ENCODE measurements at places on chromosomes 3 and 15.

DNA sequence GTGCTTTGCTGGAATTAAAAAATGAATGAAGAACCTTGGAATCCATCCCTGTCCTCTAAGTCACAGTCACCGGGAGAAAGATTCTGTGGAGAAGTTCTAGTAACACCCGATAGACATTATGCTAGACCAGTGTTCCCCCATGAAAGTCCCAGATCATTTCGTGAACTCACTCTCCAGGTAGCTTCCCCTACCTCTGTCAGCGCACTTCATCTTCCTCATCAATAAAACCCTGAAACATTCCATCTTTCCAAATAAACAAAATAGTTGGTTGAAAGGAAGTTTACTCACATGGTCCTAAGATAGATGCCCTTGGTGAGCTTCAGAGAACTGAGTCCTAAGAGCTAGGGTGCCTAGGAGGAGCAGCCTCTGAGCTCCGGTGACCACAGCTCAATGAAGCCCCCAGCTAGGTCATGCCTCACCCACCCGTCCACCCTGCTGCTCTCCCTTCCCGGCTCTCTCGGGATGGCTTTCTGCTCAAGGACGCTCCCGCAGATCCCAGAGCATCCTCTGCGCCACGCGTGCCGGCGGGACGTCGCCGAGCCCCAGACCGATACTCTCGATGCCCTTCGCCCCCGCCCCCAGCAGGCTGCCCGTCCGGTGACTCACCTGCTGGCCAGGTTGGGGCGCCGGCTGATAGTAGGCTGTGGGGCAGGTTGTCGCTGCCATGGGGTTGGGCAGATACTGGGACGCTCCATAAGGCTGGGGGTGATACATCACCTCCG, 776 bp downstream of the VGLL3 start:
- no peak for DNase-seq

DNA sequence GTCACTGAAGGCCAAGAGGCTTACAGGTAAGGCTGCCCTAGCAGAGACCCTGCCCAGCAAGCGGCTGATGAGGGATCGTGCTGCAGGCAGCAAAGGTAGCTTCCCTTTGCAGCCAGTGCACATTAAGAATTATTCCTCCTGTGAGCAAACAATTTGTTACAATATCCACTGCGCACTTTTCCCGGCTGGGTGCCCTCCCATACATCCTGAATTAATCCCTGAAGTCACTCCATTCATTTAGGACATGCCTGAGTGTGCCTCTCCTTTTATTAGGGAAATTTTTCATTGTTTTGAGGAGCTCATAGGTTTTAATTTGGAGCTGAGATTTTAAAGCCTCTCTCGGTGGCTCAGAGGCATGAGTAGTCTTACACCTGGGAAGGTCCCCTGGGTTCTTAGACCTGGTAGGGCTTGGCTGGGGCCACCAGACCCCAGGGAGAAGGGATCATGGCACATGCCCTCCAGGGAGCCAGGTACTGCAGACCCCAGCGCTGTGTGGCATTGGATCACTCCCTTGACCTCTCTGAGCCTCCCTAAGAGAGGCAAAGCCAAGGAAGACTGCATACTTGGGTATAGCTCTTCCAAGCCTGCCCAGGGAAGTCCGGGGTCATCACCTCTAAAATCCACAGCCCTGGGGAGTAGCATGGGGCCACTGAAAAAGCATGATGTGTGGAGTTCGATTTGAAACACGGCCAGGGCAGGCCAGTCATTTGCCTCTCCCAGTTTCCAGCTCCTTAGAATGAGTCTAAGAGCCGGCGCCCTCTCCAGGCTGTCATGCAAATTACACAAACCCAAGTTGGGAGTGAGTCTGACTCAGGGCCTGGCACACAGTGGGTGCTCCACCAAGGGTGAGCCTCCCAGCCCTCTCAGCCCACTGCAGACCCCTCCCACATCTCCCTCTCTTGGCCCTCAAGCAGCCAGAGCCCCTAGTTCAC, 151.9 kb upstream of the LINGO1 start:
- no peak for DNase-seq

DNA sequence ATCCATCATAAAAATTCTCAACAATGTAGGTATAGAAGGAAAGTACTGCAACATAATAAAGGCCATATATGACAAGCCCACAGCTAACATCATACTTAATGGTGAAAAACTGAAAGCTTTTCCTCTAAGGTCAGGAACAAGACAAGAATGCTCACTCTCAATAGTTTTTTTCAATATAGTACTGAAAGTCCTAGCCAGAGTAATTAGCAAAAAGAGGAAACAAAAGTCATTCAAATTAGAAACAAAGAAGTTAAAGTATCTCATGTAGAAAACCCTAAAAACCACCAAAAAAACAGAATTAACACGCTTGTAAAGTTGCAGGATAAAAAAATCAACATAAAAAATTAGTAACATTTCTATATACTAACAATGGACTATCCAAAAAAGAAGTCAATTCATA, 61.8 kb downstream of the MYH15 start:
- DNase-seq: no peak

DNA sequence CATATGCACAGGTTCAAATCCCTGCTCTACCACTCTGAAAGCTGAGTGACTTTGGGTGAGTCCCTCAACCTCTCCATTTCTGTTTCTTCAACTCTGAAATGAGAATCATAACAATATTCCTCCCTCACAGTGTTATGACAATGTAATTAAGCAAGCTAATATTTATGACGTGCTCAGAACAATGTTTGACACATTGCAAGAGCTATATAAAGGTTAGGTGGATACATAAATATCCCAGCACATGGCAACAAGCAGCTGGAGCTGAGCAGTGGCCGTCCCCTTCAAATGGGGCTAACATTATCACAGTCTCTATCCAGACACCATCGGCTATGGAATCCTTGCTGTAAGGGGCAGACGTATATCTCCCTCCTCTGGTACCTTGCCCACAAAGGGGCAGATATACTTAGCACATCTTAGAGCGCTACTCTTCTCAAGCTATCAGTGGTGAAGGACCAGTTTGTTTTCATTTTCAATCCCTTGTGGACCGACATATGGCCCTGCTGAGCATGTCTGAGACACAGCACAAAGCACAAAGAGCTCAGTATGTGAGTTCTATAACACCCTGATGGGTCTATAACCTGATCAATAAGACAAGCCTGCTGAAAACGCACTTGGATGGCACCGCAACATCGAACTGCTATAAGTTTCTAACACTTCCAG, 80.9 kb downstream of the PRICKLE2 start:
- DNase-seq: no peak

- DNase-seq: no peak
These were observed 108.2 kb upstream of the CHRM5 start for GRCh38 chr15:33859992-33860545.

DNA sequence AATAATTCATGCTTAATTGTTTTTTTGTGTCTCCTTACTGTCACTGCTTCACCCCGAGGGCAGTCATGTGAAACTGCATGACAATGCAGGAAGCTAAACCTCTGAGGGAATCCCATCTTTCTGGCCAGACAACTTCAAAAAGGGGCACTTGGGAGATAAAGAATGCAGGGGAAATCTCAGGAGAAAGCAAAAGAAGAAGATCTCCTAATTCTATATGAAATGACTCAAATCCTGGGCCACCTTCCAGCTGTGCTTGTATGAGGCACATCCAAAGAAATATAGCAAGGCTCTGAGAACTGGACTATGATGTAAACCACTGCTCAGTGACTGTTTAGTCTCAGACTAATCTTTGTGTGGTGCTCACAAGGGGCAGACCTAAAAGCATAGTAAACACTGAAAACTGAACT, 22.6 kb upstream of the UMPS start:
- DNase-seq: no peak

DNA sequence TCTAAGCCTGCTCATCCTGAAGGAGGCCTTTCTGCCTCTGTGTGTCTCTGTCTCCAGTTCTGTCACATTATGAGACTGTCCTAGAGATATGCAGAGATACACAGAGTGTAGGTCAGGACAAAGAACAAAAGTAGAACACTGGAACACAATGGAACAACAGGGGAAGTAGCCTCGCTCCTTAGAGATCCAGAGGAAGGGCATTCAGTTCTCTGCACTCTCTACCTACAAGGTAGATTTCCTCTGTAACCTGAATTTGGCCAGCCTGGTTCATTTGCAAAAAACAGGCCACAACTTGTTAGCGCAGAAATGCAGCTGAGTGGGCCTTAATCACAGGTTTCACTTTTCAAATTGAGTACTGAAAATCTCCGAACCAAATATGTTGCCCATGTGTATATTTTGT, 19.4 kb downstream of the NEK10 start:
- no peak for DNase-seq

DNA sequence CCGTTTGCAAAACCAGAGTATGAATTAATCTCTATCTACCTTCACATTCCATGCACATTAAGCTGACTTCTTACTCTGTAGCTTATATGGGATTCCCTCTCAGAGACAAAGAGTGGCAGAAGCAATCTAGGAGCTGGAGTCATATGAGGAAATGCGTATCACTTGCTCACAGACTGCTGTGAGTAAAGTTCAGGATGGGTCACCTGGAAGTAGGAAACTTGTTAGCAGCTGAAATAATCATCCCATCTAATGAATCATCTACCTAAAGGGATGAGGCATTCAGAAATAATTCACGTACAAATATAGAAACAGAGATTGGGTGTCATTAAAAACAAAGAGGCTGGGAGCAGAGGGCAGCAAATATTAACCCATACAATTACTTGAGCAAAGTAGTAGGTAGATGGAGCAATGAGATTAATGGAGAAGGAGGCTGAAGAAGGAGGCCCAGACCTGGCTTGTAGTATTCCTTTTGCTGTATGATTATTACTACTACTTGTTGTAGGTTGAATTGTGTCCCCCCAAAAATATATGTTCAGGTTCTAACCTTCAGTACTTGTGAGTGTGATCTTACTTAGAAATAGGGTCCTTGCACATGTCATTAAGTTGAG, 866.3 kb downstream of the ROBO2 start:
- no peak for DNase-seq

GRCh38 chr15:67551207-67551743, 8.8 kb downstream of the MAP2K5 start:
- no peak for DNase-seq

- DNase-seq: no peak
These were observed 238.8 kb upstream of the WNT5A start for GRCh38 chr3:55725681-55726500.

GRCh38 chr3:138879541-138880380, 45.0 kb upstream of the PIK3CB start:
- DNase-seq: no peak

DNA sequence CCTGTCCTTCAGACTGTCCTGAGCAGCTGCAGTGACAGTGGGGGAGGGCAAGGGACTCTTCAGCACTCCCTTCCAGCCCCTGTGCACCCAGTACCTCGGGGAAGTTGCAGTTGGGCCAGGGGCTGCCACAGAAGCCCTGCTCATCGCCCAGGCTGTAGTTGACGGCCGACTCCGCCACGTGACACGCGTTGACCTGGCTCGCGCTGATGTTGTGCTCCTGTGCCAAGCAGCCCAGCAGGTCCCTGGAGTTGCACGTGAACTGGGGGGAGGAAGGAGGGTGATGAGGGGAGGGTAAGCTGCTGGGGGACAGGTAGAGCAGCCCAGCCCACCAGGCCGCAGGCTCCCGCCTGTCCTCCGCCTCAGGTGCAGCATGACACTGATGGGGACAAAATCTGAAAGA, 101.2 kb downstream of the SEC22A start:
- no peak for DNase-seq

GRCh38 chr3:116188231-116188785, 257.0 kb downstream of the LSAMP start:
- DNase-seq: no peak

DNA sequence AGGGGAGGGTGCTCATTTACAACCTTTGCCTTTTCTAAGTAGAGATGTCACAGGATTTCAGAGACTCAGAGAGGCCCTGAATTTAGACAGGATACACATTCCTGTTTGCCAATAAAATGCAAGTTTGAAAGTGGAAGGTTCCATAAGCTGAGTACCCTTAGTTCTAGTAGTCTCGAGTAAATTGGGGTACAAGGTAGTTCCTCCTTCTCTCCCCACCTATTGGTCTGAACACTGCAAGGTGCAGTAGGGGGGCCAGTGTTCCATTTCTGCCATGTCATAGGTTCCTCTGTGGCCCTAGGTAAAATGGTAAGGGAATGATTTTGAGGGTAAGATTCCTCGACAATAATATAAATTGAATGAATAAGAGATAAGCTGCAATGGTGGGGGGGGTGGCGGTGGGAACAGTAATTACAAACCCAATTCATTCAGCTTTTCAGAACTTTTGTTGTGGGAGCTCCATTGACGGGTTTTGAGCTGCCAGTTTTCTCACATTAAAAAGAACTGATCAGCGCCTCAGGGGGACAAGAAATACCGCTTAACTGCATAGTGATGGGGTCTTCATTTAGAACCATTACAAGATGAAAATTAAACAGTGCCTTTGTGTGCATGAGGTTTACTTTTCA, 5.9 kb downstream of the SOX2 start:
- DNase-seq: no peak

DNA sequence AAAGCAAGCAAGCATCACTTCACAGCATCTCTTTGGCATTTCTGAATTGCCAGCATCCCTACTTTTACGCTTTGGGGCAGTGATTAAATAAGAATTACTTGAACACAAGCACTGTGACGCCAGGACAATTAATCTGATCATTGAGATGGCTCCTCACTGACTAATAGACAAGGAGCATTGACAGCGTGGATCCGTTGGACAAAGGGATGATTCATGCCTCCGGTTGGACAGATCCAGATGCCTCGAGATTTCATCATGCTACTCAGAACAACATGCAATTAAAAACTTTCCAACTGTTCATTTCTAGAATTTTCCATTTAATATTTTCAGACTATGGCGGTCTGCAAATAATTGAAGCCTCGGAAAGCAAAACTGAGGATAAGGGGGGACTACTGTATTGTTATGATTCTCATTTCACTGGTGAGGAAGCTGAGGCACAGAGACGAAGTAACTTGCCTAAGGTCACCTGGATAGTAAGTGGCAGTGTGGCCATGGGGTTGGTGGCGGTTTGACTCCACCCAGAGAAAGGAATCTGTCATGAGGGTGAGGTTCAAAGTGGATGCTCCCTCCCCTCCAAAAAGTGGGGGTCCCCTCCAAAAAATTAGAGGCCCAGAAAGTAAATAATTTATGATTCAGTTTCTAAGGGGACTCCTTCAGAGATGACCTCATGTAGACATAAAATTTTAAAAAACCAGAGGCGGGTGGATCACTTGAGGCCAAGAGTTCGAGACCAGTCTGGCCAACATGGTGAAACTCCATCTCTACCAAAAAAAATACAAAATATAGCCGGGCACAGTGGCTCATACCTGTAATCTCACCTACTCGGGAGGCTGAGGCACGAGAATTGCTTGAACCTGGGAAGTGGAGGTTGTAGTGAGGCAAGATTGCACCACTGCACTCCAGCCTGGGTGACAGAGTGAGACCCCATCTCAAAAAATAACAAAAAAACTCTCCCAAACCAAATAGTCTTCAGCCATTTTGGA, 12.3 kb upstream of the PGPEP1L start:
- no peak for DNase-seq

GRCh38 chr15:70264014-70264582, 166.4 kb upstream of the TLE3 start:
- DNase-seq: no peak
